Hypothalamus (tissue), 51 donors: ENCODE measurements at places on chromosomes 1 and 21.

- no peak for DNase-seq
These were observed 7.3 kb downstream of the RASAL2 start for GRCh38 chr1:178101266-178101630.

DNA sequence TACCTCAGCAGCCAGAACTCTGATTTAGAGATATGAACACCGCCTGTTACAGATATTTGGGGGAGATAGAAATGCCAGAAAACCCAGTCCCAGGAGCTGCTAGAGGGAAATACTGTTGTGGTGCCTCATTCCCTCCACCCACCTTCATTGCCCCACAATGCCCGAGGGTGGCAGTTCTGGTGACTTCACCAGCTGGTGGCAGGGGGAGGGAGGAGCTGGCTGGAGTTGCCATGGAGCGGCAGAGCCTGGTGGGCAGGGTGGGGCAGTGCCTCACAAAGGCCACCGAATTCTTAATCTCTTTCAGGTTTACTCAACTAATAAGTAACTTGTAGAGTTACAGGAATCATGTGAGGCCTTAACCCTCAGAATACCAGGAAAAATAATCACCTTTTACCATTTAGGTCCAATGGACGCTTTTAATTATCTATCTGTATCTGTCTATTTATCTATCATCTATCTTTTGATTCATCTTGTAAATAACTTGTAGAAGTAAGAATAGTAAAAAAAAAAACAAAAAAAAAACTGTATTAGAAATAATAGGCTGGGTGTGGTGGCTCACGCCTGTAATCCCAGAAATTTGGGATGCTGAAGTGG, 11.7 kb upstream of the S100A11 start:
- DNase-seq = peak; percentile 40

DNA sequence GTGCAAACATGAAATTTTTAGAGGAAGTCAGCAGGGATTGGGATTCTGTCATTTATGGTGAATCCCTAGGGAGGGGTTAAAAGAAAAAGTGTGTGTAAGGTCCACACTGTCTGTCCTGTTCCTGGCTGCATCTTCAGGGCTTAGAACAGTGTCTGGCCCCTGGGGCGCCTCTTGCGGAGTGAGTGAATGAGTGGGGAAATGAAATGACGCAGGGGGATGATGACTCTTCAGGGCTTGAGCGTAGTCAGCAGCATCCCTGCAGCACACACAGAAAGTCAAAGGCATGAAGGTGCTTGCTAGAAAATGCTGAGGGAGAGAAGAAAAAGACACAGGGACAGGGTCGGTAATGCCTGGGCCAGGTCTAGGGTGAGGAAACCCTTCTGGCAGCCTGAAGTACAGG, 57.8 kb downstream of the PGBD5 start:
- DNase-seq = no peak

- no peak for DNase-seq
These were observed 38.2 kb downstream of the GRIK3 start for GRCh38 chr1:36996106-36996505.

GRCh38 chr1:224959115-224959514, 29.6 kb downstream of the DNAH14 start:
- no peak for DNase-seq

DNA sequence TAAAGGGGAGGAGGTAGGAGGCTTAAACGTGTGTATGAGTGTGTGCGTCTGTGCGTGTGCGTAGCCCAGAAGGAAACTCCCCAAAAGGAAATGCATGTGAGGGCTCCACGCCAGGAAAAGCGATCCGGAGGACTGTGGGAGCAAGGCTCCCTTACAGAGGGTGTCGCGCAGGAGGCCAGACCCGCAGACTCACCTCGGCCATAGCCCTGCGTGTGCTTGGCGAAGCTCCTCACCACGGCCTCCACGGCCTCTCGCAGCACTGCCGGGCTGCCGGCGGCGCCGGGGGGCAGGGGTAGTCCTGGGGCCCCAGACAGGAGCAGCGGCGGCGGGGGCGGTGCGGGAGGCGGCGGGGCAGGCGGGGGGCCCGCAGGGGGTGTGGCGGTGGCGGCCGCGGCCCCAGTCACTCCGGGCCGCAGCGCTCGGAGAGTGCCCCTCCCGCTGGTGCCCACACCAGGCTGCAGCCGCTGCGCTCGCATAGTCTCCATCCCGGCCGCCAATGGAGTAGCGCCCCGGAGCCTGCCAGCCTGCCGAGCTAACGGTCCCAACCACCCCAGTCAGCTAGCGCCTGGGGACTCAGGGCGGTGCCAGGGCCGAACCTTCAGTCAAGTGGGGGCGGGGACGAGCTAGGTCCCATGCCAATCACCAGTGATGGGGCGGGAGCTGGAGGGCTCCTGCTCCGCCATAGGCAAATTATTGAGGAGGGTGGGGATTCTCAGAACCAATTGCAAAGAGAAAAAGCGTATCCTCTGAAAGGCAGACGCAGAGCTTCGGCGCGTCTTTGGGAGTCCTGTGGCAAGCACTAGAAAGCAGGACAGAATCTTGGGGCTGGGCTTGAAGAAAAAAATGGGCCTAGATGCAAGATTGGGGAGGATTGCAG, at the start of gene LIX1L:
LIX1L (minus strand) TSS at position 575 of the 877 bp plus-strand sequence; CDS start at position 485, 90 bp downstream.
- DNase-seq = peak; percentile 97
